ENCODE measurements at places on chromosomes 1 and 21.

GRCh38 chr1:94658221-94658620 lies 116.7 kb upstream of the F3 start:
- DNase-seq, result no peak

DNA sequence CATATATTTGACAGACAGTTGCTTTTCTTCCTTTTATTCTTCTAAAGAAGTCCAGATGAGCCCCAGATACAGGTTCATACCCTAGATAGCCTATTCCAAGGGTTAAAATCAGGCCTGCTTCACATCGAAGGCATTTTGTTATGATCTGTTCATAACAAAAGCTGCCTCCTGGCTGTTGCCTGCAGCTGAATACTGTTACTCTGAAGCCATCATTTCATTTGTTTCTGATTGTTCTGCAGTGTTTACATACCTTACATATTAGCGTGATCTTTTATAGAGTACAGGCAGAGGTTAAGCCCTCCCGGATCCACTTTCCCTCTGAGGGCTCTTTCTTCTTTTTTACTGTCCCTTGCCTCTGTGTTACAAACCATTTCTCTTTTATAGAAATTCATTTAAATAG lies 219.0 kb upstream of the HOOK1 start:
- DNase-seq, result no peak

- DNase-seq, result no peak
These were observed 23.8 kb downstream of the TMCC2 start for GRCh38 chr1:205251576-205251975.

DNA sequence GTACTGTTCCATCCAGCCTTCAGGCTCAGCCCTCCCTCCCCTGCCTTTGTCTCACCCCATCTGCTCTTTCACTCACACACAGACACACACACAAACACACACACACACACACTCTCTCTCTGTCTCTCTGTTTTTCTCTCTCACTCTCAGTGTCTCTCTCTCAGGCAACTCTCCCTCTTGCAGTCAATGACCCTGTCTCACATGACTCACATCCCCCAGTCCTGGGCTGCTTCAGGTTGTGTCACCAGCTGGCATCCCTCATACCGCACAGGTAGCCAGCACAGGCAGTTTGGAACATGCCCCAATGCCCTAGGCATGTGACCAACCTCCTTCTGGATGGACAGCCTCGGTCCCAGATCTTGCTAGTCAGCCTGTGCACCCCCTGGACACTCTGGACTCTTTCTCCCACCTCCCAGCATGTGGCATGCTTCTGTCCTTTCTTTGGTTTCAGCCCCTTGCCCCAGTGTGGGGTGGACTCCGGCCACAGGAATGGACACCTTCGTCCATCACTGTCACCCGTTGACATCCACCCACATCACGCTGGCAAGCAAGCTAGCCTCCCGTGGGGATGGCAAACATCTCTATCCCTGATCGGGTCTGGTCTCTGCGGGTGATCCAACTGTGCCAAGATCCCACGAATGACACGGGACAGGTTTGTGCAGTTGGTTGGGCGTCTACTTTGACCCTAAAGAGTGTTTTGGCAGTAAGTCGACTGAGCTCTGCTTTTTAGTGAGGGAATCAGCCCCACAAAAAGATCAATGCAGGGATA lies 23.4 kb upstream of the FCGR2A start:
- no peak for DNase-seq

GRCh38 chr1:162134646-162135045 lies 65.2 kb downstream of the NOS1AP start:
- DNase-seq, result no peak

GRCh38 chr1:6285336-6285735 lies 24.4 kb upstream of the GPR153 start:
- no peak for DNase-seq

DNA sequence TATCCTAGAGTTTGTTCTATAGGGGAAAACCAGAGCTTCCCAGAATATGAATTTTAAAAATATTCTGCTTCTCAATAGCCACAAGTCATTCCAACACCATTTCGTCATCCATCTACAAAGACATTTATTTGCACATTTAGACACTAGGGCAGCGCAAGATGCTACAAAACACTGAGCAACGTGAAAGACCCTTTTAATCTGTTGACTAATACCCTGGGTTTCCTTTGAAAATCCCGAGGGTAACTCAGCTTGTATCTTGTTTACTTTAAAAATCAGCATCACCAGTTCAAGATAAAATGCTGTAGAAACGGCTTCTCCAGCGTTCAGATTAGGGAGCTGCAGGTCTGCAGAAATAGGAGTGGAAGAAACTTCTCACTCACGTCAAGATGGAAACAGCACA lies 13.5 kb downstream of the PDPN start:
- no peak for DNase-seq

DNA sequence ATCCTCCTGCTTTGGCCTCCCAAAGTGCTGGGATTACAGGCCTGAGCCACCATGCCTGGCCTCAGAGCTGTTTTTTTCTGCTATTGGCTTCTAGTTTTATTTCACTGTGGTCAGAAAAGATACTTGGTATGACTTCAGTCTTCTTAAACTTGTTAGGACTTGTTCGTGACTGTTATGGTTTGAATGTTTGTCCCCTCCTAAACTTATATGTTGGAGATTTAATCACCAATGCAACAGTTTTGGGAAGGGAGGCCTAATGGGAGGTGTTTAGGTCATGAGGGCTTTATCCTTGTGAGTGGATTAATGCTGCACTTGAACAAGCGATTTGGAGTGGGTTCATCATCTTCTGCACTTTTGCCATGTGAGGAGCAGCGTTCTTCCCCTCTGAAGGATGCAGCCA lies 24.5 kb upstream of the SOD1 start:
- no peak for DNase-seq

DNA sequence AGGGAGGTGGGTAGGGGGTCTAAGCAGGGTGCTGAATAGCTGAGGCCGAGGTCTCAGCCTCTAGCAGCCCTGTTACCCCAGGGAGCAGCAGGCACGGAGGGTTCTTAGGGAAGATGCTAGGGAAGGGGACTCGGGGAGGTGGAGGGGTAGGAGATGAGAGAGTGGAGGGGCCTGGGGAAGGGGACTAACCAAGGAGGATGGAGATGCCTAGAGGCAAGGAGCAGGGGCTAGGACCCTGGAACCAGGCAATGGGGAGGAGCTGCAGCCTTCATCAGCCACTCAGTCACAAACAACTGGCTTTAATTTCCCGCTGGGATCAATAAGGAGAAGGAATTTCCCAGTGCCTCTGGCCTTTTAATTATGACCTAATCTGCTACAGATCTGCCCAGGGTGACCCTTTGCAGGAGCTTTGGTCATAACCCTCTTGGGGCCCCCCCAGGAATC lies 2.9 kb upstream of the CRABP2 start:
- no peak for DNase-seq

- no peak for DNase-seq
These were observed 59.1 kb downstream of the CHD5 start for GRCh38 chr1:6121021-6121421.

DNA sequence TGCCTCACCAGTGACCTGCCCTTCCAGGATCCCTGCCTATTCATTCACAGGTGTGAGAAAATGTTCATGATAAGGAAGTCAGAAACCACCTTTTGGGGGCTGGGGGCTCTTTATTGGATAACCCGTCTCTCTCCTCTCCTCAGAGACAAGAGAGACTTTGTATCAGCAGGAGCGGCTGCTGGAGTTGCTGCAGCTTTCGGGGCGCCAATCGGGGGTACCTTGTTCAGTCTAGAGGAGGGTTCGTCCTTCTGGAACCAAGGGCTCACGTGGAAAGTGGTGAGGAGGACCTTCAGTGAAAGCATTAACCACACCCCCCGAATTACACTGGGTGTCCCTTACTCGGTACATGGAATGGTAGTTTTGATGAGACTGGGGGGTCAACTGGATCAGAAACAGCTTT lies 20.6 kb downstream of the NPPA start:
- DNase-seq, result no peak

GRCh38 chr1:24929398-24930259 lies 447 bp downstream of the RUNX3 start:
- peak; percentile 42 for DNase-seq

DNA sequence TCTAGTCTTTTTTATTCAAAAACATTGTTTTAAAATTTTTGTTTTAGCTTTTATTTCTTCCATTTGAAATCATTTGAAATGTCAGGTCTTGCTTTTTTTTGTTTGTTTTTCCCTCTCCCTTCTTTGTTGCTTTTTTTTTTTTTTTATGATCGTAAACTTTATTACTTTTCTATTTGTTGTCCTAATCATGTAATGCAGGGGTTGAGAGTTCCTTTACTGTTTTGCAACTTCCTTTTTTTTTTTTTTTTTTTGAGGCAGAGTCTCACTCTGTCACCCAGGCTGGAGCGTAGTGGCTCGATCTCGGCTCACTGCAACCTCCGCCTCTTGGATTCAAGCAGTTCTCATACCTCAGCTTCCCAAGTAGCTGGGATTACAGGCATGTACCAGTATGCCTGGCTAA lies 24.8 kb downstream of the IVNS1ABP start:
- DNase-seq, result no peak

DNA sequence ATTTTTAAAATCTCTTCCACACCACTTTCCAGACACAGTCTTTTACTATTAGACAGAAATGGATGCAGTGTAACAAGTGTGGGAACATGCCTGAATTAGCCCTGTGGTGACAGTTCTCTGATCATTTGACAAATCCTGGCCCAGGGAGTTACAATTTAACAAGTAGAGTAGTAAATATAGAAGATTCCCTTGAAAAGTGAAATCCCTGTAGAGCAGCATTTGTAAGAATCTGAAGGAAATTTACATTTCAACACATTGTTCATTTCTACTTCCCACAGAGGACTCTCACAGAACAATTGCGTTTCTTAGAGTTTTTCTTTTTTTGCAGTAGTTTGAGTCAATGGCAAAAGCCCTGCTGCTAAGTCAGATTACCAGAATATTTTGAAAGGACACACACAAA lies 458.3 kb upstream of the BRINP3 start:
- DNase-seq, result no peak

DNA sequence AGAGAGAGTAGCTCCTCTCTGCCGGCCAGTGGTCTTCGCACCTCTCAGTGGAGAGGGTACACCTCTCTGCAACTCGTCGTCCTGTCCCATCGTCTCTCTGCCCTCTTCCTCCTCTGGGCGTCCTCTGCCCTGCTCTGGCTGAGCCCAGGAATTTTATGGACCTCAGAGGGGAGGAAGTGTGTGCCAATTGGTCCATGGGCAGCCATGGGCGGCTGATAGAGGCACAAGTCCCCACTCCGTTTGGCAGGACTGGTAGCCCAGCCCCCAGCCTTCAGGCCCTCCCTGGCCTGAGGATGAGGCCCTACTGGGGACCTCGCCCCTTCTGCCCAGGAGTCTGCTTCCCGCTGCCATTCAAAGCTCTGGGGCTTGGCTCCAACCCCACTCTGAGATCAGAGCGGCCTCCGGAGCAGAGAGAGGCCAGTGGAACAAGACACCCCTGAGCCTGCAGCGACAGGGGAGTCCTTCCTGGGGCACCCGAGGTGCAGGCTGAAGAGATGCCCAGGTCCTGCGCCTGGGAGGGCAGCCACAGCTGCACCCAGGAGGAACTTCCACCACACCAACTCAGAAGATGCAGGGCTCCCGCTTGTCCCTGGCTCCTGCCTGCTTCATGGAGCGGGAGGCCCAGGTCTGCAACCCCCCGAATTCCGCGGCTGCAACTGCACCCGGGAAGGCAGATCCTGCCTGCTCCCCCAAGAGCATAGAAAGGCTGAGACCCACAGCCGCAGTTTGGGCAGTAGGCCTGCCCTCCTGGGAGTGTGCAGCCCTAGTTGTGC lies 659.9 kb downstream of the KCNT2 start:
- no peak for DNase-seq

DNA sequence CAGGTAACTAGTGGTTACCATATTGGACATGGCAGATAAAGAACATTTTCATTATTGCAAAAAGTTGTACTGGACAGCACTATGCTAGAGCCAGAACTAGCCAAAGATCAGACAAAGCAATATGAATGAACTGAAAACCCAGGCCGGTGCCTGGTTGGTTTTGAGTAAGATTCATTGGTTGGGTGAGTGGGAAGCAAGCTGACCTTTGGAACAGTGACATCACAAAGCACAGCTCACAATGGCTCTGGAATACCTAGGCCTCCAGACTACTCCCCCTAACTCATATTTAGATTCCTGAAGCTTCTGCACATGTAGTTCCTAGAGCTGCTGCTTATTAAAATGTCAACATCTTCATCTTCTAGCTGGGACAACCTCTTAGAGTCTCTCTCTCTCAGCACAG lies at the start of gene TMCO2:
Gene TMCO2, plus strand, starts transcription at position 283 of the 400 bp plus-strand sequence. Its CDS starts 57 bp downstream, at position 340.
- DNase-seq, result no peak

DNA sequence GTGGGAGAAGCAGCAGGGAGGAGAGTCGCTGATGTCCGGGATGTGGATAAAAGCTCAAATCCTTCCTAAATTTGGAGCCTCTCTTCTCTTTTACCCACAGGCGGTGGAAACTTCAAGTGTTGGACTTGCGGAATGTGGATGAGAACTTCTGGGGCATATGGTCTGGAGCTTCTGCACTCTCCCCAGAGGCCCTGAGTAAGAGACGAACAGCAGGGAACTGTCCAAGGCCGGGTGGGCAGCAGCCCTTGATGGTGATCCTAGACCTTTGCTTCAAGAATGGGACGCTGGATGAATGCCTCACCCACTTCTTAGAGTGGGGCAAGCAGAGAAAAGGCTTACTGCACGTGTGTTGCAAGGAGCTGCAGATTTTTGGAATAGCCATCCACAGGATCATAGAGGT lies 1.9 kb downstream of the PRAMEF12 start:
- no peak for DNase-seq

- DNase-seq, result no peak
These were observed 8.8 kb upstream of the KLHL12 start for GRCh38 chr1:202935844-202936243.

- DNase-seq, result no peak
These were observed 429.3 kb upstream of the RUNX1 start for GRCh38 chr21:35478161-35479064.

GRCh38 chr1:63101336-63101735 lies 221.0 kb upstream of the FOXD3 start:
- no peak for DNase-seq

DNA sequence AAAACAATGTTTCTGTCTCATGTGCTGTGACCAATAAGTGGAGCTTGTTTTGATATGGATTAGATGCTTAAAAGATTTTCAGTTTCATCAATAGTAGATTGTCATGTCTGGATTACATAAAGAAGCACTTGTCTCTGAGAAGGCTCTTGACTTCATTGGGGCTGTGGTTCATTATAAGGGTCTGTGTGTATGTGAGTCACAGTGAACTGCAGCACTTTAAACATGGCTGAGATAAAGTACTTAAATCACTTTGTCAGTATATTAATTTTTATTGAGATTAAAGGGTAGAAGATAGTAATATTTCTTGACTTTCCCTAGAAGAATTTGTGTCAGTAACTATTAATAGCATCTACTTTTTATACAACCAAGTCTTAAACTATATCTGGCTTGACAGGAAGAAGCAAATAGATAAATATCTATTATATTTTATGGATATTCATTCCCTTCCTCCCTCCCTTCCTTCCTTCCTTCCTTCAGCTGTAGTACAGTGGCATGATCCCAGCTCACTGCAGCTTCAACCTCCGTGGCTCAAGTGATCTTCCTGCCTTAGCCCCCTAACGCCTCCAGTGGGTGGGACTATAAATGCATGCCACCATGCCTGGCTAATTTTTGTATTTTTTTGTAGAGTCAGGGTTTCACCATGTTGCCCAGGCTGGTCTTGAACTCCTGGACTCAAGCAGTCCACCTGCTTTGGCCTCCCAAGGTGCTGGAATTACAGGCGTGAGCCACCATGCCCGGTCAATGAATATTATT lies 48.8 kb downstream of the ZFYVE9 start:
- no peak for DNase-seq

- DNase-seq, result no peak
These were observed 55.5 kb upstream of the DYNLT5 start for GRCh38 chr1:66696771-66697170.

GRCh38 chr1:64986903-64987871 lies 20.8 kb upstream of the JAK1 start:
- DNase-seq, result no peak

Data from stimulated activated CD4-positive, alpha-beta T cell treated with anti-CD3 and anti-CD28 coated beads, TNF-alpha, amount 100 ng/mL, for 24 hours (primary cell).